Psoas muscle (tissue), 8 donors: ENCODE measurements at places on chromosomes 11 and 22.
A peak's percentile ranks its signal among the peaks of the same experiment; 100 is the strongest.

DNA sequence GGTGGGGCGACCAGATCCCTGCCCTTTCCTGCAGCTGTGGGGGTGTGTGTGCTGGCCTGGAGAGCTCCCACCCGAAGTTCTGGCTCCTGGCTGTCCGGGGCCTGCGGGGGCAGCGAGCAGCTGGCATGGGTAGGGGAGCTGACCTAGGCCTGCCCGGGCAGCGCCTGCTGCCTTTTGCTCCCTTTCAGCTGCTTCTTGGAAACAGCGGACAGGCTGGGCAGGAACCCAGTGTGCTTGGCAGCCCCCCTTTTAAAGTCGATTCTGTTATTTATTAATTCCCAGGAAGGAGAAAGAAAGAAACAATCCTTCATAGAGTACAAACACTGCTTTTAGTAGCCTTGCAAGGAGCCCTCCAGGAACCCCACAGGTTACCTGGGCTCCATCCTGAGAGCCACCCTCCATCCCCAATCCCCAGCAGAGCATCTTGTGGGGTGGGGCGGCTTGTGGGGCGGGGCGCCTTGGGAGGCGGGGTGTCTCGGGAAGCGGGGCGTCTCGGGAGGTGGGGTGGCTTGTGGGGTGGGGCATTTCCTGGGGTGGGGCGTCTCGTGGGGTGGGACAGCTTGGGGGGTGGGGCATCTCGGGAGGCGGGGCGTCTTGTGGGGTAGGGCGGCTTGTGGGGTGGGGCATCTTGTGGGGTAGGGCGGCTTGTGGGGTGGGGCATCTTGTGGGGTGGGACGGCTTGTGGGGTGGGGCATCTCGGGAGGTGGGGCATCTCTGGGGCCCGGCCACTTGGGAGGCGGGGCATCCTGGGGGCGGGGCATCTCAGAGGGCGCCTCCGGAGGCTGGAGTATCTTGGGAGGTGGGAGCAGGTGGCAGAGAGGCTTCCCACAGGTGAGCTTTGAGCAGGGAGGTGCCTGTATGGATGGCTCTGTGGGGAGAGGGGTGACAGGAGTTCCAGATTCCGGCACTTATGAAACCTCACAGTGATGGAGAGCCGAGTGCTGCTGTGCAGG lies 7.0 kb downstream of the CD81 start:
- H3K4me3 ChIP-seq = no peak overlapping the region
- H3K27ac ChIP-seq = peak overlapping the region; percentile 87
- peak; percentile 68 for DNase-seq
- H3K36me3 ChIP-seq = no peaks in the 10 kb centered on the region
- peaks cover 65% of the 10 kb centered on the region for H3K4me1 ChIP-seq

DNA sequence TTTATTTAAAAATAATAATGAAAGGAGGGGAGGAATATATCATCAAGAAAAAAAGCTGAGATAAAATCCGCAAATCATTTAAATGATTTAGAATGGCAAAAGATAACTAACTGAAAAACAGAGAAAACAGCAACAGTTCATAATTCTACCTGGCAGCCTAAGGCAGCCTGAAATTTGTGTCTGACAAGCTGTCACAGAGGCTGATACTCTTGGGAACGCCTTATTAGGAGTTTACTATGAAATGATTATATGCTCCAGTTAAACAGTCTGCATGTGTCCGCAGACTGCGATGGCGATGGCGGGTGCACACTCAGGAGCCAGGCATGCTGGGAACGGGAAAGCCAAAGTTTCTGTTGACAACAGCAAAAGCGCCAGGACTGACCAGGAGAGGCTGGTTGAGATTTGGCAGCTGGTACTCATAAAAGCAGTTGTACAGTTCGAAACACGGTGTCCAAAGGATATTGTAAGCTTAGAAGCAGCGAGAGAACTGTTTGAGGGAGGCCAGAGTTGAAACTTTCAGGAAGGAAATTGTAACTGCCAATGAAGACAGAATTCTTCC lies 172.9 kb upstream of the MPPED2 start:
- H3K27ac ChIP-seq = no peak overlapping the region
- H3K36me3 ChIP-seq = no peaks in the 10 kb centered on the region
- peaks cover 3% of the 10 kb centered on the region for H3K4me1 ChIP-seq

- DNase-seq = no peak
- H3K27ac ChIP-seq = no peak overlapping the region
These were observed 158.1 kb downstream of the GRIA4 start for GRCh38 chr11:105767931-105768330.

GRCh38 chr11:84558085-84558905 lies 1068.8 kb downstream of the DLG2 start:
- no peaks in the 10 kb centered on the region for H3K36me3 ChIP-seq
- no peak for DNase-seq
- H3K27ac ChIP-seq = no peak overlapping the region
- no peak overlapping the region for H3K4me3 ChIP-seq

GRCh38 chr11:80562523-80563125 lies 1121.8 kb upstream of the TENM4 start:
- DNase-seq = no peak
- H3K27me3 ChIP-seq = no peaks in the 10 kb centered on the region

GRCh38 chr11:130217133-130218031 lies 57.8 kb downstream of the ST14 start:
- H3K4me3 ChIP-seq = no peak overlapping the region
- no peaks in the 10 kb centered on the region for H3K27me3 ChIP-seq
- H3K27ac ChIP-seq = no peak overlapping the region

DNA sequence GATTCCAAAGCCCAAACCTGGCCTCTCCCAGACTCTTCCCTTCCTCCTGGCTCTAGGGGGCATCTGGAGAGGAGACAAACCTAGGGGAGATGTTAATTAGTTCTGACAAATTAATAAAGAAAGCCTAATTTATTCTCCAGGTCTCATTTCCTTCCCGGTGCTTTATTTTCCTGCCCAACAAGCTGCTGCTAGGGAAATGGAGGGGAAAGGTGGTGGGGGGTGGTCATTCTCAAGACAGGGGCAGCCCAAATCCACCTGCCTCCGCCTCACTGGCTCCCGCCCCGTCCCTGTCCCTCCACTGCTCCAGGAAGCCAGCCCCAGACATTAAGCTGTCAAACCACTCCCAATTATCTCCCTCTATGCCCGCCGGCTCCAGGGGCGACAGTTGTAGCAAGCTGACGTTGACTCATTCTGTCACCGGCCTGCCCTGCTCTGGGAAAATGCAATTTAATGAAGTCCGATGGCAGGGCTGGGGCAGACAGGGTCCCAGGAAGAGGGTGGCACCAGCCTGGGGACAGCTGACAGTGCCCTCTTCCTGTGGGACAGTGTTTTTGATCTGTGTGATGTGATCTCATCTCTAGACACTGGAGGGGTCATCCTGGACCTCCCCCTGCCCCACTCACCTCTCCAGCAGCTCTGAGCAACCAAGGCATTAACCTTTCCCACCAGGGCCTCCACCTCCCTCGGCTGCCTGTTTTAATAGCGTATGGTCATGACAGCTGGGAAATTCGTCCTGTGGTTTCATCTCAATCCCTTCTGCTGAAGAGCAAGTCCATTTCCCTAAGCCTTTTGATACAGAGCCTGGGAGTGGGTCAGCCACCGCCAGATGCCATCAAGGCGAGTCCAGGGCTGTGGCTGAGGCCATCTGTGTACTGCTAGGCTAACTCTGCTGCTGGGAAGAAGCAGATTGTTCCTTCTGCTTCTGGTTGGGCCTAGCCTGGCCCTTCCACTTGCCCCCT lies 27.1 kb downstream of the NECTIN1 start:
- H3K4me1 ChIP-seq = no peaks in the 10 kb centered on the region
- H3K4me3 ChIP-seq = no peak overlapping the region
- H3K27ac ChIP-seq = no peak overlapping the region
- DNase-seq = no peak
- H3K27me3 ChIP-seq = no peaks in the 10 kb centered on the region
- no peaks in the 10 kb centered on the region for H3K36me3 ChIP-seq

GRCh38 chr22:46829941-46830715 lies 67.7 kb downstream of the TBC1D22A start:
- no peaks in the 10 kb centered on the region for H3K27me3 ChIP-seq
- H3K4me3 ChIP-seq = no peak overlapping the region
- no peaks in the 10 kb centered on the region for H3K36me3 ChIP-seq
- peak; percentile 73 for DNase-seq

- peaks cover 11% of the 10 kb centered on the region for H3K36me3 ChIP-seq
- peak overlapping the region; percentile 88 for H3K4me3 ChIP-seq
- H3K4me1 ChIP-seq = peaks cover 31% of the 10 kb centered on the region
- peak overlapping the region; percentile 98 for H3K27ac ChIP-seq
These were observed 403 bp downstream of the RBM7 start for GRCh38 chr11:114400915-114401223.

- no peaks in the 10 kb centered on the region for H3K36me3 ChIP-seq
- no peak for DNase-seq
- no peak overlapping the region for H3K4me3 ChIP-seq
- H3K27ac ChIP-seq = no peak overlapping the region
- peaks cover 2% of the 10 kb centered on the region for H3K27me3 ChIP-seq
These were observed 64.7 kb downstream of the ELFN2 start for GRCh38 chr22:37362621-37363020.

DNA sequence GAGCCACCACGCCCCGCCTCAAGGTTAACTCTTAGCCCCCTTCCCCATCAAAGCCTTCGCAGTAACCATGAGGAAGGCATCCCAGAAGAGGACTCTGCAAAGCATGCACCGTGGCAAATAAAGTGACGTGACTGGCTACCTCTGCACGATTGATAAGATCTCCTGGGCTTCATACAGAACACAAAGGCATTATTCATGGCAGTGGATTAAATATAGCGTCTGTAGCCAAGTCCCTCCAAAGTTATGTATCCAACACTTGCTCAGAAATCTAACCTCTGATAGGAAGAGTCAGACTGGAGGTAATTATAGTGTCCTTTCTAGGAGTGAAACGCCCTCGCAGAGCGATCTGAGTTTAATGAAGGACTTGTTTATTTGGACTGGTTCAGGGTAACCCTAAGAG lies 22.4 kb downstream of the CPT1A start:
- DNase-seq = no peak
- peaks cover 2% of the 10 kb centered on the region for H3K36me3 ChIP-seq

DNA sequence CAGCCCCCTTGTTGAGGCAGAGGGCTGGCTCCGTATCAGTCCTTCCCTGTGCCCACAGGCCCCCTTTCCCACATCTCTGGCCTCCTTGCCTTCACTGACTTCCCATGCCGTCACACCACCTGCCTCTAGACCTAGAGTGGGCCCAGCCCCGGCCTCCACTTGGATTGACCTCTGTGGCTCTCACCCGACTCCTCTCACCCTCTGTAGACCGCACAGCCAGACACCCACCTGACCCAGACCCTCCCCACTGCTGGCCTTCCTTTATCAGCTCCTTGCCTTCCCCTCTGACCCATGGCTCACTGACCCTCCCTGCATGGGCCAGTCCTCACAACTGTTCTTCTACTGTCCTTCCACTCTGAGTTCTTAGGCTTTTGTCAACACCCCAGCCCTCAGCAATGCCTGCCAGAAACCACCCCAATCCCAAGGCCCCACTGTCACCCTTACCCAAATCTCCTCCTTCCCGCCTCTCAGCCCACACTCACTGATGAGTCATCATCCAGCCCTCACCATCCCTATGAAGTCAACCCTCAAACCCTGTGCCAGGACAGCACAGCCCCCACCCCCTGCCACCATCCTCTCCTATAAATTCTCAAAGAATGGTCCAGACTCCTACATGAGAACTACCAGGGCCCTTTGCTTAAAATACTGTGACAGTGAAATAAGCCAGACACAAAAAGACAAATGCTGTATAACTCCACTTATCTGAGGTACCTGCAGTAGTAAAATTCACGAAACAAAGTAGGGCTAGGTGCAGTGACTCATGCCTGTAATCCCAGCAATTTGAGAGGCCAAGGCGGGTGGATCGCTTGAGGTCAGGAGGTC lies 53.4 kb downstream of the SCGB1A1 start:
- H3K4me1 ChIP-seq = no peaks in the 10 kb centered on the region
- no peak for DNase-seq
- no peak overlapping the region for H3K4me3 ChIP-seq

DNA sequence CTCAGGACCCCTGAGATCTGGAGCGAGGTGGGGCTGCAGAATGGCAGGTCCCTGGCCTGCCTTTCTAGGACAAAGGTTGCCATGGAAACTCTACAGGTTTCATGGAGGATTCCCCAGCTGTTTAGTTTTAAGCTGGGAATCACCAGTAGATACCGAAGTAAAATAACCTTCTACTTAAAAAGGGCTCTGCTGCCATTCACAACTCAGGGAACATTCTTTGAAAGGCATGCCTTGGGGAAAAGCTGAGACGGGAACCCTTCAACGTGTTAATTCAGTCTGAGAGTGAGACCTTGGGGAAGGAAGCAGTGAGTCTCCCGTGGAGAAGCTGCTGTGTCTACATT lies 493.3 kb downstream of the BRD1 start:
- no peak overlapping the region for H3K27ac ChIP-seq
- H3K27me3 ChIP-seq = peaks cover 3% of the 10 kb centered on the region
- no peak for DNase-seq
- H3K36me3 ChIP-seq = no peaks in the 10 kb centered on the region
- H3K4me1 ChIP-seq = no peaks in the 10 kb centered on the region
- no peak overlapping the region for H3K4me3 ChIP-seq

GRCh38 chr11:86938203-86938899 lies 16.8 kb downstream of the FZD4 start:
- DNase-seq = no peak
- H3K27me3 ChIP-seq = no peaks in the 10 kb centered on the region
- no peak overlapping the region for H3K27ac ChIP-seq
- peaks cover 51% of the 10 kb centered on the region for H3K4me1 ChIP-seq
- H3K4me3 ChIP-seq = no peak overlapping the region

- H3K27ac ChIP-seq = no peak overlapping the region
- no peaks in the 10 kb centered on the region for H3K27me3 ChIP-seq
- no peaks in the 10 kb centered on the region for H3K4me1 ChIP-seq
- no peaks in the 10 kb centered on the region for H3K36me3 ChIP-seq
- H3K4me3 ChIP-seq = no peak overlapping the region
These were observed 34.9 kb upstream of the TRPC6 start for GRCh38 chr11:101618709-101619108.

- H3K36me3 ChIP-seq = no peaks in the 10 kb centered on the region
- H3K27ac ChIP-seq = no peak overlapping the region
- H3K27me3 ChIP-seq = no peaks in the 10 kb centered on the region
- DNase-seq = peak; percentile 89
- H3K4me1 ChIP-seq = no peaks in the 10 kb centered on the region
These were observed 219.9 kb downstream of the MN1 start for GRCh38 chr22:27581688-27582087.
